Stimulated activated naive CD4-positive, alpha-beta T cell treated with Interleukin-2 at 50 U/mL for 16 hours (primary cell): ENCODE measurements at places on chromosomes 6 and 20.
A peak's percentile ranks its signal among the peaks of the same experiment; 100 is the strongest.

DNA sequence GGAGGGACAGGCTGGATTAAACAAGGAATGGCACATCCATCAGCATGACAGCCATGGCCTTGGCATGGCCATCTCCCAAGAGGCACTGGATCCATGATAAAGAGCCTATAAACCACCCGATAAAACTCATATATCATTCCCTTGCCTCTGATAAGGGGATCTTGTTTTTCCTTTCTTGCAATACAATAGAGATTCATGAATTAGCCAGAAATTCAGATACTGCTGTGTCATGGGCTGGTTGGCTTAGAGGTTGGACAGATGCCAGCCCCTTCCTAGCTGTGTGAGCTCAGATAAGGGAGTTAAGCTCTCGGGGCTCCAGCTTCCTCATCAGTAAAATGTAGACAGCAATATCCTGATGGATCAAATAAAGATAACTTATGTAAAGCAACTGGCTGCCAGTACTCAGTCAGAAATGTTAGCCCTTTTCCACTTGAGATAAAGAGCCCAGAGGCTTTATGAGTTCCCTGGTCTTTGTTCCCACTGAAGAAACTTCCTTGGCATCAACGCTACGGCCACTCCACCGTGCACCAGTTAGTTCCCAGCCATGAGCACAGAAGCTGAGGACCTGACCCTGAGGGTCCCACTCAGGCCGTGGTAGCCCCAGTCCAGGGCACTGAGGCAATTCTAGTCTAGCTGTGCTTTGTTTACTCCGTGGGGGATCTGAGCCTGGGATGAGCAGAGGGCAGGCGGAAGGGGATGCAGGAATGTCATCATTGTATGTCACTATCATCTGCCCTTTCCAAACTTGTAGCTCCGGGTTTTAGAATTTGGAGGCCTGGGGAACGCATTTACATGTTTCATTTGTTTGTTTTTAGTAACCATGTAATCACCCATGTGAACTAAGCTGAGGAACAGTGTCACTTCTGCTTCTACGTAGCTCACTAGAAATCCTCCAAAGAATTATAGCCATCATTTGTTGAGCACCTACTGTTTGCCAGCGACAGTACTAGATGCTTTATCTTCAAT is 67.2 kb upstream of the TBC1D7 start:
- DNase-seq: no peak

DNA sequence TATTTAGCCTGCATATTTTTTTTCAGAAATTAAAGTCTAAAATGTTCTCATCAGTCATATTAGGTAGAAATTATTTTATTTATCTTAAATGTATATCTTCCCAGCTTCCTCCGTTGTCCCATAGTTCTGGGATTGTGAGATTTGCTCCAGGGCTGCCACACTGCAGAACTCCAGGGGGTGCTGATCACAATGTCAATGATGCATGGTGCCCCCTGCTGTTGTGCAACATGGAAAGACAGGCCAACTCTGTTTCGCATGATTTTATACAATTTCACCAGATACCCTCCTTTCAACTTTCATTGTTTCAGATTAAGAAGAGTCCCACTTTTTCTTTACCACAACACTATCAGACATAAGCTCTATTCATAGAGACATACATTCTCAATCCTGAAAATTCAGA is 35.9 kb downstream of the ID4 start:
- no peak for DNase-seq

DNA sequence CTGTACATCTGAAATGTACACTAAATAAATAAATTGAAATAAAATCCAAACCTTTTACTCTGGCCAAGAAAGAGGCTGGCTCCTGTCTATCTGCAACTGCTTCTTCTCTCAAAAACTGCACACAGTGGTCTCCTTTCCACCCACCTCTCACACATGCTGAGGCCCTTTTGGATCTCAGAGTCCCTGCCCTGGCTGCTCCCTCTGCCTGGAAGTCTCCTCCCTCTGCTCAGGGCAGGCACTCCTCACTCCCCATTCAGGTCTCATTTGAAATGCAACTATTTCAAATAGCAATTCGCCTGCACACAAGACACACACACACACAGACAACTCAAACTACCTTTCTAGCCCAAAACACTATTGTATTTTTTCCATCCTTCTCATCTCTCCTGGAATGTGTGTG is 348.8 kb downstream of the PKHD1 start:
- no peak for DNase-seq

DNA sequence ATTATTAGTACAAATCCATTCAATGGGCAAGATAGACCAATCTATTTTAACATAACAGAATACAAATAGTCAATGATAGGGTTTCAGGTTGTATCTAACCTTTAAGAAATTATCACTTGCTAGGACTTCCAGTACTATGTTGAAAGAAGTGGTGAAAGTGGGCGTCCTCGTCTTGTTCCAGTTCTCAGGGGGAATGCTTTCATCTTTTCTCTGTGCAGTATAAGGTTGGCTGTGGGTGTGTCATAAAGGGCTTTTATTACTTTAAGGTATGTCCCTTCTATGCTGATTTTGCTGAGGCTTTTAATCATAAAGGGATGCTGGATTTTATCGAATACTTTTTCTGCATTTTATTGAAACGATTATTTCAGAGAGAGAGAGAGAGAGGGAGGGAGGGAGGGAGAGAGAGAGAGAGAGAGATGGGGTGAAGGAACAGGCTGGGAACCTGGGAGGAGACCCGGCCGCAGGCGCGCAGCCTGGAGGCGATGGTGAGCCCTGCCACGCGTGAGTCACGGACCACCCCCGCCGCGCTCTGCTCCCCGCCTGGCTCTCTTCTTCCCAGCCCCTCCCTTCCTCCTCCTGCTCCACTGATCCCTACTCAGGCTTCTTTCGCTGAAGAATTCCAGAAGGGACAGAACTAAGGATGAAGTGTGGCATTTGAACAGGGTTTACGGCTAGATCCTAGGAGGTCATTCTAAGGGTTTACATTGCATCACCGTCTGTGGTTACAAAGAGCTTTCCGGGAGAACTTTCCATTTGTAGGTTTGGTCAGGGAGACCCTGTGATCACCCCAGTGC is 45.5 kb upstream of the HLA-E start:
- no peak for DNase-seq

DNA sequence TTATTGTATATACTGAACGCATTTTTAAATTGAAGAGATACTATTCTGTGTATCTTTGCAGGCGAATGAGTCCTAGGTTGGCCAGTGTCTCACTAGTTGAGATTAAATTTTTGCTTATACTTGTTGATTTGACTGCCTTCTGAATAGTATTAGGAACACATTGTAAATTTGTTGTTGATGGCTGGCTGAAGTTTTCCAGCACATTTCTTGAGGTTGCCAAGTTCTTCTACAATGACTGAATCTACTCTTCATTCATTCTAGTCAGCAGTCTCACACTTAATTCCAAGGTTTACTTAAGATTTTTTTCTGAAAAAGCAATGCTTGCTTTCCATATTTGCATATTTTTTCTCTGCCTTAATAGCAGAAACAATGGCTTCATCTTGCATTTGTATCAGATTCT is 151.7 kb downstream of the ZFAND3 start:
- no peak for DNase-seq

DNA sequence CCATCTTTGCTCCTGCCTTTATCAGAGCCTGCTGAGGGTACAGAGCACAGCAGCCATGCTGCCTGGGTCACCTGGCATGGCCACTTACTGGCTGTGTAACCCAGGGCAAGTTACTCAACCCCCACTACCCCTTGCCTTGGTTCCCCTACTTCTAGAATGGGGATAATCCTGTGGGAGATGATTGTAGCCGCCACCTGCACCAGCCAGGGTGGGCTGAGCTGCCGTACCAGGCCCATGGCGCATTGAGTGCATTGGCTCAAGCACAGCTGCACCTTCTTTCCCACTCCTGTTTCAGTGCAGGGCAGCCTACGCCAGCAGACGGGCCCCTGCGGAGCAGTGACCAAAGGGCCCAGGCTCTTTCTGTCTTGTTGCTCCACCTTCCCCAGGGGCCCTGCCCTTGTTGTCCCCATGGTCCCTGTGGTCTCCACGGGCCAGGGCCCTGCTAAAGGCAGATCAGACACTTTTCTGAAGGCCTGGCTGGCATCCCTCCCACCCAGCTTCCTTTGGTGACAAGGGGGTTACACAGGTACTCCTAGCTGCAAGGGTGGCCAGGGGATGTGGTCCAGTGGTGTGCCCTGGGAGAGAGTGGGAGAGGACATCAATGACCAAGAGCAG is 159.4 kb upstream of the MLN start:
- DNase-seq: no peak

DNA sequence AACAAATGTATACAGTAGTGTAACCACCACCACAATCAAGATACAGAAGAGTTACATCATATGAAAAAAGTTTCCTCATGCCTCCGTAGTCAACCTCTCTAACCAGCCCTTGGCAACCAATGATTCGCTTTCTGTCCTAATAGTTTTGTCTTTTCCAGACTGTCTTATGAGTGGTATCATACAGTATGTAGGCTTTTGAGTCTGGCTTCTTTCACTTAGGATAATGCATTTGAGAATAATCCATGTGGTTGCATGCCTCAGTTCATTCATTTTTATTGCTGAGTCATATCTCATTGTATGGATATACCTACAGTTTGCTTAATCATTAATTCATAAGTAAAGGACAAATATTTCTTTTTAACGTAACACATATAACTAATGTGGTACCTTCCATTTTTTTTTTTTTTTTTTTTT is 86.4 kb upstream of the RIPOR2 start:
- no peak for DNase-seq

- DNase-seq: no peak
Observed at GRCh38 chr20:24627291-24627690, 157.9 kb downstream of the SYNDIG1 start.

- DNase-seq: no peak
Observed at GRCh38 chr20:23546435-23547144, 21.7 kb downstream of the CST9L start.

DNA sequence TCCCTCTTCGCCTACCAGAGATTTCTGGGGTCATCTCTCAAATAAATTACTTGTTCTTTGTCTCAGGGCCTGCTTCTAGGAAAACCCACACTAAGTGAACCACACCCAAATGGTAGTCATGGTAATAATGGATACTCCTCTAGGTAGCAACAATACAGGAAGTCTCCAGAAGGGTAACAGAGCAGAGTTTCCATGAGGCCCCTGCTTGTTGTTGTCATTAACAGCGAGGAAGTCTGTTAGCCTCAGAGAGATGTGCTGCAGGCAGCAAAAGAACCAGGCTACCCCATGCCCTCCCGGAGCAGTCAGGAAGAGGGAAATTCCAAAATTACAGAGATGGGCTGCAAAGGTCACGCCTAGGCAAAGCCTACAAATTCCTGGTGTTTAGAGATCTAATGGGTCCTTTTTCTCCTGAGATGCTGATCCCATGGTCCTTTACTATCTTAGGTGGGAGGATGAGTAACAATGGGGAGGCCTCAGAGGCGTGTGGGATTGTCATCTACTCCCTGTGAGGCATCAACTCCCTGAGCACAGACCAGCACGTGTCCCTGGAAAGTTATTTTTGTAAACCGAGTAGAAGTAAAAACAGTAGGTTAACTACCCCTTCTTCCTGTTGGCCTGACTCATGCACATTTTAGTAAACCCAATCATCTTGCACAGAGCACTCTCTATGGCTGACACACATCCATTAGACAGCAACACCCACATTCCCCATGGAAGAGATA is 10.1 kb downstream of the ISM1 start:
- peak; percentile 21 for DNase-seq

DNA sequence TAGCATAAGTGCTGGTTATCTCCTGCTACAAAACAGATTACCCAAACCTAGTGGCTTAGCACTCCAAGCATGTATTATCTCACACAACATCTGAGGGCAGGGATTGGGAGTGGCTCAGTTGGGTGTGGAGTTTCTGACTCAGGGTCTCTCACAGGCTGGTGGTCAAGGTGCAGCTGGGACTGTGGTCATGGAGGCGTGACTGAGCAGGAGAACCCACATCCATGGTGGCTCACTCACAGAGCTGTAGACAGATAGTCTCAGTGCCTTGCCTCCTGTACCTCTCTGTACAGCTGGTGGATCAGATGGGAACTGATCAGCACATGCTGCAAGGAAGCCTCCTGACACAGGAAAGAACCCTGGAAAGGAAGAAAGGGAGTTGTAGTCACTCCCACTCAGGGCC is 83.1 kb upstream of the CST7 start:
- DNase-seq: no peak

GRCh38 chr6:438634-439170 is 47.1 kb downstream of the IRF4 start:
- no peak for DNase-seq

DNA sequence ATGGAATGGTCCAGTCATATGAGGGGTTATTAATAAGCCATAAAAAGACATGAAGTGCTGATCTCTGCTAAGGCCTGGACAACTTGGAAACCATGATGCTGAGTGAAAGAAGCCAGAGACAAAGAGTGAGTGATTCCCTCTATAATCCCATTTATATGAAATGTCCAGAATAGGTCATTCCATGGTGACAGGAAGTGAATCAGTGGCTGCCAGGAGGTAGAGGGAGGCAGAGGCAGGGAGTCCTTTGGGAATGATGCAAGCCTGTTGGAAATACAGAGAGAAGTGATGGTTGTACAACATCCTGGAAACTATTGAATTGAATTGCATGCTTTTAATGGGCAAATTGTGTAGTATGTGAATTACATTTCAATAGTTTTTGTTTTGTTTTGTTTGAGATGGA is 26.4 kb downstream of the ANKRD60 start:
- no peak for DNase-seq

DNA sequence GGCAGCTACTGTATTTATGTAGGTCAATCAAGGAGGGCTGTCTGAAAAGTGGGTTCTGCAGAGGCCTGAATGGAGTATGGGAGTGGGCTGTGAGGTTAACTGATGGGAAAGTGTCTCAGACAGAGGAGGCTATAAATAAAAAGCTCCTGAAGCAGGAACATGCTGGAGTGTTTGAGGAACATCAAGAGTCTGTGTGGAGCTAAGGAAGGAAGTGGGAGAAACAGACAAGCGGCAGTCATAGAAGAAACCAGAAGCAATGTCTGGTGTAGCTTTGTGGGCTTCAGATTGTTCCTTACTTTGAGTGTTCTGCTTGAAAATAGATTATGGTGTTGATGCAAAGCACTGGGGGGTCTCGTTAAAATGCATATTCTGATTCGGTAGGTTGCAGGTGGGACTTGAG is 101.5 kb upstream of the OGFRL1 start:
- no peak for DNase-seq

DNA sequence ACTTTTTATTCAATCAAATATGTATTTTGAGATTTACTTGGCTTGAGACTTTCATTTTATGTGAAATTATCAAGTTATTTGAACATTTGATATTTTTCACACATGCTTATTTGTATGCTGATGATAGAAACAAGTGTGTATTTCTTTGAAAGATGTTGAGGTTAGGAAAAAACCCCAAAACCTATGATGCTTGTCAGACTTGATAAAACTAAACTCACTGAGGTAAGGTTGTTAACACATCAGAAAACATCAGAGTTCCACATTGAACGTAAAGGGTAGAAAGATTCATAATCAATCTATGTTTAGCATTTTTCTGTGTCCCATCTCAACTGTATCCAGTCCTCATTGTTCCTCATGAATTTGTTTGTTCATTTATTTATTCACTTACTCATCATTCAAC is 12.2 kb downstream of the SF3B5 start:
- DNase-seq: no peak
